ENCODE measurements at places on chromosomes 3 and 15.

- DNase-seq = no peak
Measured at GRCh38 chr3:149581681-149582370, 76.0 kb downstream of the WWTR1 start.

- DNase-seq = peak; percentile 30
Measured at GRCh38 chr15:92819278-92820235, 80.6 kb upstream of the CHD2 start.

- no peak for DNase-seq
Measured at GRCh38 chr3:181329024-181329423, 339.5 kb upstream of the DNAJC19 start.

GRCh38 chr15:98528046-98528725 lies 120.2 kb upstream of the IGF1R start:
- no peak for DNase-seq

DNA sequence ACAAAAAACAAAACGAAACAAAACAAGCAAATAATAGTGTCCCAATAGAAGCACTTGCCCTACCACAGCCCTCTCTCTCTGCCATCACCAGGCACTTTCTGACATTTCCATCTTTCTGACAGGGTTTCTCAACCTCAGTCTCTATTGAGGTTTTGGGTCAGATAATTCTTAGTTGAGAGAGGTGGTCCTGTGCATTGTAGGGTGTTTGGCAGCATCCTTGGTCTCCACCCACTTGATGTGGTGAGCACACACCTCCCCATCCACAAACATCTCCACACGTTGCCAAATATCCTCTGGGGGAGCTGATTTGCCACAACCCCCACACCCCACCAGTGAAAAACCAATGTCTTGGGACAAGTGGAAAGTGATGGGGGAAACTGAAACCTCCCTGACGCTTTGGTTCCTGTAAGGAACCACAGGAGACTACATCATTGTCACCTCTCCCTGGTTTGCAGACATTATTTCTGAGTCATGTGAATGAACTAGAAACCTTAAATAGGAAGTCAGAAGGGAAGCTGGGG lies 733.7 kb upstream of the CFAP20DC start:
- no peak for DNase-seq

DNA sequence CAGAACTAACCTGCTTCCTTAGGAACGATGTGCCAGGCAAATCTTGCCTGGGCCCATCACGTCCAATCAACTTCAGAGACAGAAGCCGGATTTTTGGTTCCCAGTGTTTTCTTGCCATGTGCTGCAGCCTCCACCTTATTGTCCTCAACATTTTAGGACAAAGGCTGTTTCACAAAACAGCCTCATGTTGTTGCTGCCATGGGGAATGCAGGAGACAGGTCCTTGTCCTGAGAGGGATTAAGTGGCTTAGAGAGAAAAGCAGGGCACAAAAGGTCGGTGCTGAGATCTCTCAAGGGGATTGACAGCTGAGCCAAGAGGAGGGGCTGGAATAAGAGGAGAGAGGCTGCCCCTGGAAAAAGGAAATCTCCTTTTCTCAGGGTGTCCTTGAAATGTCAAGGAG lies 11.3 kb upstream of the NMNAT3 start:
- no peak for DNase-seq
